Activated CD4-positive, alpha-beta T cell treated with anti-CD3 and anti-CD28 coated beads for 36 hours (primary cell): ENCODE measurements at places on chromosomes 6 and 20. TPM values are rescaled to one million over a fixed set of nuclear protein-coding genes. Genes with fewer than 3 reads are reported as not detected.

KCNS1 gene
- total RNA-seq: 0.79 TPM

SOX18 gene
- not detected for total RNA-seq

ECT2L gene
- total RNA-seq: not detected

SLC22A3 gene
- total RNA-seq: not detected
